ENCODE measurements at places on chromosomes 16 and 17. TPM values are rescaled to one million over a fixed set of nuclear protein-coding genes. Genes with fewer than 3 reads are reported as not detected.

The PNMT gene
- not detected for total RNA-seq

The CMTM1 gene
- total RNA-seq, result 4.0 TPM

The TBC1D3C gene
- not detected for total RNA-seq

DNA sequence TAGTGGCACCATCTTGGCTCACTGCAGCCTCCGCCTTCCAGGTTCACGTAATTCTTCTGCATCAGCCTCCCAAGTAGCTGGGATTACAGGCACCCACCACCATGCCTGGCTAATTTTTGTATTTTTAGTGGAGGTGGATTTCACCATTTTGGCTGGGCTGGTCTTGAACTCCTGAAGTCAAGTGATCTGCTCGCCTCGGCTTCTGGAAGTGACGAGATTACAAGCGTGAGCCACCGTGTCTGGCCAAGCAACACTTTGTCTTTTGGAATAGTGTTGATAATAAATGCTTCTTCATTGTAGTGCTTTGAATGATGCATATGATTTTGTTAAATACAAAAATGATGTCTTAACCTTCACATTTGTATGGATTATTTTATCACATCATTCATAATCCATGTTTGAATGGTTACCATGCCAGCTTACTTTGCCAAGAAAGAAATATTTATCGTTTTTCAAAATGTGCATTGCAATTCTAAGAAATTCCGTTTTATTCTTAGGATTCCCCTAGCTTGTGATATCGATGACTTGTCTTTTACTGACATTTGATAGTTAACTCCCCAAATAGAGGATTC, 29.1 kb downstream of the USP10 start:
- no peak for DNase-seq

GRCh38 chr16:53545433-53545832, 42.4 kb upstream of the AKTIP start:
- no peak for DNase-seq

DNA sequence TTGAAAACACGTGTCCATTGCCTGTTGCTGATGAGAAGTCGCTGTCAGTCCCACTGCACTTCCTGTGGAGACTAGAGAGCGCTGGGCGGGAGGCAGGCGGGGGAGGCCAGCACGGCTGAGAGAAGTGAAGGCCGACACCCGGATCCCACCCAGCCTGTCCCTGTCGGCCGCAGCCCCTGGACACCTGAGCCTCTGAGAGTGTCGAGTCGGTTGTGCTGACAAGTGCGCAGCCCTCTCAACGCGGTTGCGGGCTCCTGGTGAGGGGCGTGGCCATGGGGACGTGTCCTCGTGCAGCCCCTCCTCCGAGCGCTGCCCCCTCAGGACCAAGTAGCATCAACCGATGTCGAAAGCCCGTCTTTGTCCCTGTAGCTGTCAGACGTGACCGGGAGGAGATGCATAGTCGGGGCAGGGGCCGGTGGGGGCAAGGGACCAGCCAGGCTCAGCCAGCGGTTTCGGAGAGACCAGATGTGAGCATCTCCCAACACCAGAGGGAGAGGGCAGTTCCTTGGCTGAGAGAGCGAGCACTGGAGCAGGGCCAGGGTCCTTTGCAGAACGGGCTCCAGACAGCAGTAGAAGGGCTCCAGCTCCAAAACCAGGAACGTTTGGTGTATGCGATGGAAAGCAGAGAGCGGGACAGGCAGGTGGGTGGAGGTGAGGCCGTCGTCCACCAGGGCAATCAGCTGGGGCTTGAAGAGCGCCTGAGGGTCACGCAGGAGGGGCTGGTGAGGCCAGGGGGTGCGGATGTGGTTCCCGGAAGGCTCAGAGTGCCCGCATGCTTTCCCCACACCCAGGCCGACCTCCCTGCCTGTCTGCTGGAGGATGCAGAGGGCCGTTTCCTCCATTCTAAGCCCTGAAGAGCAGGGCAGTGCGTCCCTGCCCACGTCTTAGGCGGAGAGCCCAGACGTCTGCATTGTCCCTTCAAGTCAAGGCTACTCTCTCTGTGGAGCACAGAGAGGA, 43.3 kb upstream of the CHMP6 start:
- DNase-seq, result peak; percentile 70

DNA sequence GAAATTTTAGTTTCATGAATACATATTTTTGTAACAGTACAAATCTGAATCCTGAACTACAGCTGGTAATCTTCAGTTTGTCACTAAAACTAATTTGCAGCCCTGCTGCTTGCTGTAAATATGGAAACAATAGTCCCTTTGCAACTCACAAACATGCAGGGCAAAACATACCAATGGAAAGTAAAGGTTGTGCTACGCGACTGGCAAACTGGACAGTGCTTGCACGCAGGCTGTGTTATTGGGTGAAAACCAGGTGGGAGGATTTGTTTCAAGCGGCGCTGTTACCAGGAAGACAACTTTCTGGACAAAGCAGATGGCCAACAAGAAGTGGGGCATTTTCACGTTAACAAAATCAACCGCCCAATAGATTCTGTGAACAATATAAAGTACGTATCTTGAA, 93.5 kb downstream of the CDYL2 start:
- DNase-seq, result no peak

DNA sequence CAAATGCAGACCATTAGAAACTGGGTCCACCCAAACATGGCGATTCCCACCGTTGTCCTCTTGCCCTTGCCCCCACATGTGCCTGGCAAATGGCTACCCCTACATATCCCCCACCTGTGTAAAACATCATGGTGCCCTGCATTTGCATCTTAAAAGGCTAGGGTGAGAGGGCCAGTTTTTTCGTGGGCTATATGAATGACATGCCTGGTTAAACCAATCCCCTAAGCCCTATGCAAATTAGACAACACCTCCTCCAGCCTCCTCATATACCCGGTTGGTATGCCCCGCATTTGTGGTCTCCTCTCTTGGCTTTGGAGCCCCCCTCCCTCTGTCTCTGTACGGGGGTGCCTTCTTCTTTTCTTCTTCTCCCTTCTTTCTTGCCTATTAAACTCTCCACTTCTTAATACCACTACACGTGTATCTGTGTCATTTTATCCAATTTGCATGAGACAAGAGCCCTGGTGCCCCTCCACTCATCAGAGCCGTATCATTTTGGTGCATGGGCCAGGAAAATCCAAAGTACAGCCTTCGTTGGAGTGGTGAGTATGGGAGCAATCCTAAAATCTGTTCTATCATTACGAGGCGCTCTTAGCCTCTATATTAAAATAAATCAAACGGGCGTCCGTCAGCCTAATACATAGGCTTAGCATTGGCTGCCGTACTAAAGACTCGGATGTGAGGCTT, 30.1 kb downstream of the QPRT start:
- DNase-seq, result no peak

- DNase-seq, result no peak
Measured at GRCh38 chr16:2913603-2914002, 1.9 kb downstream of the FLYWCH1 start.

DNA sequence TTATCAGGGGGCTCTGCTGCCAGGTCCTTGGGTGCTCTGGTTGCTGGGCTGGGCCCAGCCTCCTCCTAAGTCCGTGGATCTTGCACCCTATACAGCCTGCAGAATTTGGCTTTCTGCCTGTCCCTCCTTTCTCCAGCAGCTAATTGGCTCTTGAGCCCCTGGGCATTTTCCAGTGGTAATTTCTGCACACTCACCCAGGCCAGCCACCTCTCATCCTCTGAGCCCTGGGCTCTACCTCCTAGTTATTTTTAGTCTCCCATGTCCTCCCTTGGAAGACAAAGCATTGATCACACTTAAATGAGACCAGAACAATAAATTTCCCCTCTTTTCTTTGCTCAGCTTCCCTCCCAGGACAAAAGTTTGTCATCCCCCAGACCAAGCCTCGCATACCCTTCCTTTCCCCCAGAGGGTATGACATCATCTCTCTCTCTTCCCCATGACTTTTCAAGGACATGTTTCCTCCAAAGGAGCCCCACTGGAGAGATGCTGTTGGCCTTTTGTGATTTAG, 38.1 kb downstream of the C17orf75 start:
- DNase-seq, result peak; percentile 71
